ENCODE measurements at places on chromosomes 6 and 20.
A peak's percentile ranks its signal among the peaks of the same experiment; 100 is the strongest.

GRCh38 chr6:135094403-135094821 is 39.8 kb upstream of the HBS1L start:
- no peak for DNase-seq

DNA sequence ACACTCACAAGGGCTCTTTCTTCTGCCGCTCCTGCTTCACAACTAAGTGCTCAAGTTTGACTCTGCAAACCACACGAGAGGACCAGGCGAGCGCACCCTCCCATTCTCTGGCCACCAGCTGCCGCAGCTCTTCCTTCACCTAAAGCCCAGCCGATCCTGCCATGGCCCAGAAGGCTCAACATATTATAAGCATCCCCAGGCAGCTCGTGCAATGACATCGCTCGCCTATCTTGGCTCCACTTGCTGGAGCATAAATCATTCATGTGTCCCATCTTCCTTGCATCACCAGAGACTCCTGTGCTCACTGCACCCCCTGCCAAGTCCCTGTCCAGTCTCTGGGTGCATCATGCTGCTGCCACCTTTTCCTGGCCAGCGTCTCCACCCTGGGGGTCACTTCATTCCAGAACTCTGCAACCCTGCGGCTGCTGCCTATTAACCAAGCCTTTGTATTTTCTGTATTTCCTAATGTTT is 59.0 kb downstream of the PSMG4 start:
- no peak overlapping the region for H3K27ac ChIP-seq
- no peak for DNase-seq
- H3K4me3 ChIP-seq, result no peak overlapping the region
- no peaks in the 10 kb centered on the region for H3K36me3 ChIP-seq
- no peaks in the 10 kb centered on the region for H3K4me1 ChIP-seq
- H3K27me3 ChIP-seq, result no peaks in the 10 kb centered on the region

GRCh38 chr20:63969838-63970713 is at the start of gene ZNF512B:
Gene ZNF512B, minus strand, starts transcription at chr20:63969930. Its CDS starts 1,980 bp downstream, at chr20:63967950.
- H3K27me3 ChIP-seq, result no peaks in the 10 kb centered on the region
- H3K4me1 ChIP-seq, result peaks cover 21% of the 10 kb centered on the region
- DNase-seq, result peak; percentile 79
- peak within 1 kb of the TSS; percentile 65 for H3K4me3 ChIP-seq
- H3K36me3 ChIP-seq, result peaks cover 16% of the 10 kb centered on the region

DNA sequence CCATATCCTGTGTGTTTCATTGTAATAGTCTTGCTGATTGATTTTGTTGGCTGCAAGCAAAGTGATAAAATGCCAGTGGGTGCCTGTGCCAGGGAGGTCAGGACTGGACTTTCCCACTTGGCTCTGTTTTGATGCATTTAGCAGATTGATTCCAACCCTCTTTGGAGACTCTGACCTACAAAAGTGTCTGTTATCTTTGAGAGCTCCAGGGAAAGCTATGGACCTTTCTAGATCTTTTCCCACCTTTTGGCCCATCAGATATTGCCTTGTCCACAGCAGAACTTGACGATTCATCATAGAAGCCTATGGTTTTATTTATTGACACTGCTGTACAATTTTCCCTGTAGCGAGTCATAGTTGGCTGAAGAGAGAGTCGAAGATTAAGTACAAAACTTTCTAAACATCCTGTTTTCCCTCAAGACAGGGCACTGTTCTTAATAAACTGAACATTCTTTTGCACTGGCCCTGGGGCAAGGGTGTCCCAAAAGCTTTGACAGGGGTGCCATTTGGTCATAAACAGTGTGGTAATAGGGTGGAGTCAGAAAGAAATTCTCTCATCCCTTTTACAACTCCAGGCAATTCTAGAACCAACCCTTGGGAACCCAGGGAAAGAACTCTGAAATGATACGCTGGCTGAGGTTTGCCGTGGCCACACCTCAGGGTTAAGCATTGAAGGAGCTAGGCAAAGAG is 53.7 kb downstream of the E2F3 start:
- DNase-seq, result peak; percentile 34
- no peaks in the 10 kb centered on the region for H3K27me3 ChIP-seq
- H3K27ac ChIP-seq, result peak overlapping the region; percentile 51
- peaks cover 13% of the 10 kb centered on the region for H3K4me1 ChIP-seq
- H3K4me3 ChIP-seq, result no peak overlapping the region

DNA sequence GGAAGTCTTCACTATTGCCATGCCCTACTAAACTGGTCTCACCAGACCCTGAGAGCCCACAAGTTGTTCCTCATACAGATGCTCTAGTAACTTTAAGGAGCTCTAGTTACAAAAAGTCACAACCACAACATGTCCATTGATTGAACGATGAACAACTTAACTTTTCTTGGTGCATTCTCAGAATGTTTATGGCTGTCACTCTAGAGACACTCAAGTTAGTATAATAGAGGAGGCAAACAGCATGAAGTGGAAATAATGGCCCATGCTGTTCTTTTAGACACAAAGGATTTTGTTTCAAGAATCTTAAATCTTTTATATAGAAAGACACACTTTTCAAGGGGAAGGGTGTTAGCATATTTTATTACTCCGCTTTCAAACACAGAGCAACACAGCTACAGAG is 934.4 kb downstream of the HACE1 start:
- no peak overlapping the region for H3K4me3 ChIP-seq
- DNase-seq, result no peak
- no peak overlapping the region for H3K27ac ChIP-seq
- H3K4me1 ChIP-seq, result no peaks in the 10 kb centered on the region
- no peaks in the 10 kb centered on the region for H3K27me3 ChIP-seq
